Non-pigmented ciliary epithelial cell (primary cell): ENCODE measurements at places on chromosomes 6 and 20.

- no peak for DNase-seq
Observed at GRCh38 chr20:56806952-56807517, 177.9 kb downstream of the TFAP2C start.

- no peak for DNase-seq
Observed at GRCh38 chr20:37944456-37944981, 41.6 kb downstream of the VSTM2L start.

DNA sequence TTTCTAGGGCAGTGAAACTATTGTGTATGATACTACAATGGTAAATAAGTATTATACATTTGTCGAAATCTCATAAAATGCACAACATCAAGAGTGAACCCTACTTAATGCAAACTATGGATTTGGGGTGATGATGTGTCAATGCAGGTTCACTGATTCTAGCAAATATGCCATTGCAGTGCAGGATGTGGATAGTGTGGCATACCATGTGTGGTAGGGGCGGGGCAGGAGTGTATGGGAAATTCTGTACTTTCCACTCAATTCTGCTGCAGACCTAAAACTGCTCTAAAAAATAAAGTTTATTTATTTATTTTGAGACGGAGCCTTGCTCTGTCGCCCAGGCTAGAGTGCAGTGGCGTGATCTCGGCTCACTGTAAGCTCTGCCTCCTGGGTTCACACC lies 44.3 kb downstream of the ABHD12 start:
- no peak for DNase-seq

DNA sequence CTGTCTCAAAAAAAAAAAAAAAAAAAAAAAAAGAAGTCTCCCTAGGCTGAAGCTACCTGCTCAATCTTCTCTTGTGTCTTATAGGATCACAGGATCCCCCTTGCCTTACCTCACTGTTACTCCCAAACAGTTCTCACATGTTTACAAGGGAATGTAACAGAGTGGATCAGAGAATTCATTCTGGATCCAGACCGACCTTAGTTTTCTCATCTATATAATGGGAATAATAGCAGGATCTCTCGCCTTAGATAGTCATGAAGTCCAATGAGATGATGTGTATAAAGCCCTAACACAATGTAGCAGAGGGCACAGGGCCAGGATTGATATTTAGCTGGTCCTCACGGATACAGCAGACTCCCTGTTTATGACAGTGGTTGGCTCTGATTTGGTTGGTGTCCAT lies 2.3 kb upstream of the FAM110A start:
- DNase-seq, result no peak

DNA sequence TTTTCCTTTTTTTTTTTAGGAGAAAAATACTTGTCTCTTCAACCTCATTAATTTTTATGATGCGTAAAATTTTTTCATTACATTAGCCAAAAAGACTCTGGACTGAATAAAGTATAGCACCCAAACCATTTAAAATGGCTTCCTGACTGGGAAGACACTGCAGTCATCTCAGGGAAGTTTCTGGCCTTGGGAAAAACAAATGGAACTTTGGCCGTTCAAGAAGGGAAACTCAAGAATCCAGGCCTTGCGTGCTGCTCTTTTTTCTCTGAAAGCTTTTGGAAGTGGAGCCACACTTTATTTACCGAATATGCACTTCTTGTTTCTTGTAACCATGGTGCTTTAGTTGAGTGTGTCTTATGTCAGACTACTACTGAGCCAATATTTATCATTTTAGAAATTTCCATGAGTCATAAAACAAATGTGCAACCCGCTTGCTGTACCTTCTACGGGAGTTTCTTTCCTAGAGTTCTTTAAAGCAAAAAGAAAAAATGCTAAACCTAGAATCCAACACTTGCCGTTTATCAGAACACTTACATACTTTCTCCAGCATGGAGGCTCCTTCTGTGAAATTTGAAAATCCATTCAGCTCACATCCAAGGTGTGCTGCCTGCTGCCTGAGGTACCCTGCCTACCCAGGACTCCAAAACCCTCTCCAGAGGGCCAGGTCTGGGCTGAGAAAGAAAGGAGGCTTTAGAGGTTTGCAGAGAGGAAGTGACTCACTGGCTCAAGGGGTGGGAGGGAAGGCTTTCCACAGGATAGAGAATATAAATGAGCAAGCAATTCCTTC lies 11.5 kb upstream of the DSTN start:
- no peak for DNase-seq

DNA sequence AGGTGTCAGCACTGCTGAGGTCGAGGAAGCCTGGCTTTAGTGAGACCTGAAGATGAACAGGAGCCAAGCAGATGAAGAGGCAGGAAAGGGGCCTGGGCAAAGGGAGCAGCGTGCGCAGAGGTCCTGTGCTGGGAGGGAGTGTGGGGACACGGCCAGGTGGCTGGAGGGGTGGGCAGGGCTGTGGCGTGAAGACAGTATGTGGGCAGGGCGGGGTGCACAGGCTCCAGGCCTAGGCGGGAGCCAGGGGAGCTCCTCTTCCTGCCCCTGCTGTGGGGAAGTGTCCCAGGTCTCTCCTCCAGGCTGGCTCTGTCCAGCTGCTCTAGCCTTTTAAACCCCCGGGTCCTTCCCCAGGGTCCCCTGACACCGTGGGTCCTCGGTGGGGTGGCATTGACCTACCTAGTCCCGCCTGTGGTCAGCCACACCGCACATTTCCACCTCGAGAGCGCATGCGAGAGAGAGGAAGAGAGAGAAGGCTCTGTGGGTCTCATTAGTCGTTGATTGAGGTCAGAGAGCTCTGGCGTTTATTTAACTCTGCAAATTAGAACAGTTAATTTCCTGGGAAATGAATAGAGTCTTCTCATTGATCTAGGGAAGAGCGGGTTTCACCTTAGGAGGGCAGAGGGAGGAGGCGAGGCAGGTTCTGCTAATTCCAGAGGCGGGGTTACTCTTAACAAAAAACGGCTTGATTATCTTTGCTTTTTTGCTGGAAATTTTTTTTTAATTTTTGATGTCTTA lies 68.8 kb downstream of the CDH4 start:
- DNase-seq, result no peak

GRCh38 chr6:14824060-14824459 lies 421.8 kb upstream of the JARID2 start:
- DNase-seq, result no peak

GRCh38 chr6:39876826-39877225 lies 57.4 kb downstream of the MOCS1 start:
- DNase-seq, result no peak

GRCh38 chr6:40923880-40924279 lies 115.1 kb downstream of the UNC5CL start:
- DNase-seq, result no peak
